ENCODE measurements at places on chromosomes 2 and 18. TPM values are rescaled to one million over a fixed set of nuclear protein-coding genes. Genes with fewer than 3 reads are reported as not detected.
A peak's percentile ranks its signal among the peaks of the same experiment; 100 is the strongest.

Gene RSAD2
- 6.9 TPM for total RNA-seq

Gene LCT
- total RNA-seq, result not detected

DNA sequence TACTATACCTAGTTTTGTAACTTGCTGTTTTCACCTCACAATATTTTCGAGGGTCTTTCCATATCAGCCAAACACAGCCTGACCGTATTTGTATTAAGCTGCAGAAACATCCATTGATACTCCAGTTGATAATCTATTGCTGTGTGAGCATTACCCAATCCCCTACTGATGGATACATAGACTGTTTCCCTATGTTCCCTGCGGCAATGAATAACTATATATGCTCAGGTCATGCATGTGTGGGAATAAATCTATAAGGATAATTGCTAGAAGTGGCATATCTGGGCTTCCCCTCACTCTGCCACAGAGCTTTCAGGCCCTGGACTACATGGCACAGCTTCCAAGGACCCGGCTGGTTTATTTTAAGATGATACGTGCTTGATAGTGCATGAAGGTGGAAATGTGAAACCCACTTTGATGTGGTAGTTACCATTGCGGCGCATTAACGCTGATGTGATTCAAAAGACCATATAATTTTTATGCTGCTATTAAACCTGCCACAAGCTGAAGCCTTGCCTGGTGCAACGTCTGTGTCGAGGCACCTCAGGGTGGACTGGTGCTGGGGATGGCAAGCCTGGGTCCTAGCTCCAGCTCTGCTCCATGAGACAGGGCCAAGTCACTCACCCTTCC, 130.8 kb upstream of the MSH6 start:
- no peak for DNase-seq

DNA sequence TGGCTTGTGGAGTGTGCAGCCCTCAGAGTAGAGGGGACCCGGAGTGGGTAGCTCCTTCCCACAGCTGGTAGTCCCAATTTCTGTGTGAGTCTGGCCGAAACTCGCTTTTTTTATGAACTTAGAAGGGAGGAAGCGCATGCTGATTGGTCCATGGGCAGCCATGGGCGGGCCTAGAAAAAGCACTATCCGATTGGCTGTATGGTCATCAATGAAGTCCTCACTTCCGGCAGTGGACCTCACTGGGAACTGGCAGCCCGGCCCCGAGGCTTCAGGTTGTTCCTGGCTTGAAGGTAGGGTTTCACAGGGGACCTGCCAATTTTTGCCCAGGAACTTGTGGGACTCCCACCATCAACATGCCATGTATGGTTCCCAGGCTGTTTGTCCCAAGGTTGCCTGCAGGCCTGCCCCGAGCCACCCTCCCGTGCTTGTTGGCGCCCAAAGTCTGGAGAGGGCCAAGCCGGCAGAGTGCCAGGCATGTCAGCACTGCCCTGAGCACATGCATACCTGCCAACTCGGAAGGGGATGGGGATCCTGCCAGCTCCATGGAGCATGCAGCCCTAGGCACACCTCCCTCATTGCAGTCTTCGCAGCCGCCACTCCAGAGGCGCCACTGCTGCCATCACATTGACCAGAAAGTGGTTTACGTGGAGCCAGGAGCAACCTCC, 98.5 kb downstream of the ATP9B start:
- no peak for DNase-seq

DNA sequence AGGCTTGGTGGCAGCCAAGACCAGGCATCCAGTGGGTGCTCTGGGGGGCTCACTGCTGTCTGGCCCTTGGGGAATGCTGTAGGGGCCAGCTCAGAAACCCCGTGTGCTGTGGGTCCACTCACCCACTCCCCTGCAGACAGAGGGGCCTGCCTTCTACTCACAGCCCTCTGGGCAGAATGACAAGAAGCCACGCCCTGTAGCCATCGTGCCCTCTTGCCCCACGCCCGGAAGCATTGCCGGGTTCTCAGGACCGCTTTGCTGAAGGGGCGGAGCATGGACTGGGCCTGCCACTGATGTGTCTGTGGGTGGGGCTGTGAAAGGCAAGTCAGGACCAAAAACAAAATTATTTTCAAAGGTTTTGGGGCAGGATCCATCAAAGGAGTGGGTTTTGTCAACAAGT, 27.8 kb downstream of the GLI2 start:
- no peak for DNase-seq

DNA sequence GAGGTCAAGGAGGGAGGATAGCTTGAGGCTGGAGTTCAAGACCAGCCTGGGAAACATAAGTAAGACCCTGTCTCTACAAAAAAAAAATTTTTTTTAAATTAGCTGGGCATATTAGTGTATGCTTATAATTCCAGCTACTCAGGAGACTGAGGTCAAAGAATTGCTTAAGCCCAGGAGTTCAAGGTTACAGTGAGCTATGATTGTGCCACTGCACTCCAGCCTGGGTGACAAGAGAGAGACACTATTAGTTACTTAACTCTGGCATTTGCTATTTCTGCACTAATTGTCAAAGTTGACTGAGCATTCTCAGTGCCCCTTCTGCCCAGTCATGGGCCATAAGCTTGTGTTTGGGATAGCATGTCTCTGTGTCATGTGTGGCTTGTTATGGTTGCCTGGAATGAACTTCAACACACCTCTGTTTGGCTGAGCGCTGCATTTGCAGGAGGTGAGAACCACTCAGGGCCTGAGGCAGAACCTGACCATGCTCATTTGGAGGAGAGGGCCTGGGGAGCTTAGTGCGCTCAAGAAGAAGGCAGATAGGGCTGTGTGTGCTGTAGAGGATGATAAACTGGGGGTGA, 77.7 kb downstream of the SH3RF3 start:
- DNase-seq, result no peak

- peak; percentile 96 for DNase-seq
Measured at GRCh38 chr2:68252400-68253218, at the start of gene PPP3R1. Gene PPP3R1, minus strand, starts transcription at chr2:68252532. Its CDS starts 405 bp downstream, at chr2:68252127.

All from MG63 (cell line).